ENCODE measurements at places on chromosomes 5 and 9. TPM values are rescaled to one million over a fixed set of nuclear protein-coding genes. Genes with fewer than 3 reads are reported as not detected.

GRCh38 chr5:62626534-62626933, 47.9 kb downstream of the LRRC70 start:
- no peak for DNase-seq
- H3K27me3 ChIP-seq, result no peaks in the 10 kb centered on the region
- H3K36me3 ChIP-seq, result peaks cover 13% of the 10 kb centered on the region
- H3K4me1 ChIP-seq, result no peaks in the 10 kb centered on the region

- H3K27me3 ChIP-seq, result no peaks in the 10 kb centered on the region
- H3K4me1 ChIP-seq, result no peaks in the 10 kb centered on the region
- no peaks in the 10 kb centered on the region for H3K36me3 ChIP-seq
- no peak for DNase-seq
- no peak overlapping the region for H3K27ac ChIP-seq
These were observed 30.9 kb upstream of the OLFM1 start for GRCh38 chr9:135056541-135056940.

DNA sequence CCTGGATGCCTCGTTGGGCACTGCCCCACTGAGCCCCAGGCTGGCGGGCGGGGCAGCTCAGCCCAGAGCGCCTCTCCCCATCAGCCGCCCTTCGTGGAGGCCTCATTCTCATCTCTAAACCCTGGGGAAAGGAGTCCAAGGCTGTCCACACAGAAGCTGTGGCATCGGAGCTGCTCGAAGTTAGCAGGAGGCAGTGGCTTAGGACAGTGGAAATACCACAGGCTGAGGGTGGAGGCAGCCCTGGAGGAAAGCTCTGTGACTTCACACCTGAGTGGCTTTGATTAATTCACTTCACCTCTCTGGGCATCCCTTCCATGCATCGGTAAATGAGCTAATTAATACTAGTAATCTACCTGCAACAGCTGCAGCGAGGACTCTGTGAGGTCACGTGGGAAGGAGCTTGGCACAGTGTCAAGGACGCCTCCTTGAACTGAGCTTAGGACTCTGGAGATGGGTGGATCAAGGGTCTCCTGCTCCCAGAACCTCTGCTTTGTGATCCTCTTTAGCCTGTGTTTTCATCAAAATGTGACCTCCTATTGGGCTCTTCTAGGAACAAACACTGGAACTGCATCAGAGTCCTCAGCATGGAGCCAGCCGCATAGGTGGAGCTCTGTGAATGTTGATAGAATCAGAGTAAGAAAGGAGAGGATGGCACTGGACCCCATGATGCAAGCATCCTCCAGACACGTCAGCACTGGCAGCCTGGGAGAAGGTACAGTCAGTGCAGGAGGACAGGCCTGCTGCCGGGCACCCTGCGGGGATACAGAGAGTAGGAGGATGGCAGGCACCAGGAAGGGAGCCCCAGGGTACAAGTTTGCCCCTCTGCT, 842 bp upstream of the ANGPTL2 start:
- H3K27me3 ChIP-seq, result no peaks in the 10 kb centered on the region
- H3K4me3 ChIP-seq, result peak overlapping the region; percentile 48
- peak overlapping the region; percentile 50 for H3K27ac ChIP-seq
- H3K4me1 ChIP-seq, result no peaks in the 10 kb centered on the region
- H3K36me3 ChIP-seq, result no peaks in the 10 kb centered on the region

- no peak overlapping the region for H3K4me3 ChIP-seq
- no peak for DNase-seq
- H3K4me1 ChIP-seq, result no peaks in the 10 kb centered on the region
- no peaks in the 10 kb centered on the region for H3K27me3 ChIP-seq
- H3K36me3 ChIP-seq, result no peaks in the 10 kb centered on the region
These were observed 671.1 kb downstream of the TAF11L14 start for GRCh38 chr5:18305288-18305924.

Gene CD72
- total RNA-seq, result 2.3 TPM

DNA sequence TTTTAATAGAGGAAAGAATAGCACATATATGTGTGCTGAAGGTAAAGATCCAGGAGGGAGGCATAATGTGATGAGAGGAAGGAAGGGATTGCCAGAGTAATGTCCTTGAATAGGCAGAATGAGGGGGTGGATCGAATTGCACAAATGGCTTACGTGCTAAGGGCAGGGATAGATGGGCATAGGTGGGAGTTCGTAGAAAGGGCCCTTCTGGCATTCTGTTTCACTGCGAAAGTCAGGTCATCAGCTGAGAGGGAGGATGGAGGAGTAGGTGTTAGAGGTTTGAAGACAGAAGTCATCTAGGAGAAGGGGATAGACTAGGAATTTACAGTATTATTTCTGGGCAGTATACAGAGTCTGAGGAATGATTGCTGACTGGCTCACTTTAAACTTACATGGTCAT, 32.1 kb downstream of the CNOT6 start:
- no peak overlapping the region for H3K4me3 ChIP-seq
- DNase-seq, result no peak
- no peaks in the 10 kb centered on the region for H3K27me3 ChIP-seq
- H3K27ac ChIP-seq, result no peak overlapping the region
- no peaks in the 10 kb centered on the region for H3K4me1 ChIP-seq

Gene PBX3
- 83.3 TPM for total RNA-seq

GRCh38 chr5:150636391-150637244, 3.8 kb upstream of the SYNPO start:
- no peaks in the 10 kb centered on the region for H3K27me3 ChIP-seq
- H3K36me3 ChIP-seq, result no peaks in the 10 kb centered on the region
- H3K27ac ChIP-seq, result no peak overlapping the region
- no peaks in the 10 kb centered on the region for H3K4me1 ChIP-seq

DNA sequence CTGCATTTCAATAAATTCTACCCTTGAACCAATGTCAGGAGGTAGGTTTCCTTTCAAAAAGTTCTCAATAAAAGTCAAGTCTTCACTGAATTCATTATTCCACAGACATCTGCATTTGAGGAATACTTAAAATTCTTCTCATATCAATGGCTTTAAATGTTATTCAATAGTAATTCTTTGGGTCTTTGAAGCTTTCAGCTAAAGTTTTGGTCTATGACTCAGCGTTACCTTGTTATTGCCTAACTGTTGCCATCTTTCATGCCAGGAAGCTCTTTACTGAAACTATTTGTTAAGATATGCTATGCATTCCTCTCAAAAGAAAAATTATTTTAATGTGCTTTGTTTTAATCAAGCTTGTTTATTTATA, 170.5 kb downstream of the NNT start:
- no peak overlapping the region for H3K27ac ChIP-seq
- DNase-seq, result no peak
- H3K27me3 ChIP-seq, result no peaks in the 10 kb centered on the region
- no peak overlapping the region for H3K4me3 ChIP-seq

Gene ORM2
- not detected for total RNA-seq

DNA sequence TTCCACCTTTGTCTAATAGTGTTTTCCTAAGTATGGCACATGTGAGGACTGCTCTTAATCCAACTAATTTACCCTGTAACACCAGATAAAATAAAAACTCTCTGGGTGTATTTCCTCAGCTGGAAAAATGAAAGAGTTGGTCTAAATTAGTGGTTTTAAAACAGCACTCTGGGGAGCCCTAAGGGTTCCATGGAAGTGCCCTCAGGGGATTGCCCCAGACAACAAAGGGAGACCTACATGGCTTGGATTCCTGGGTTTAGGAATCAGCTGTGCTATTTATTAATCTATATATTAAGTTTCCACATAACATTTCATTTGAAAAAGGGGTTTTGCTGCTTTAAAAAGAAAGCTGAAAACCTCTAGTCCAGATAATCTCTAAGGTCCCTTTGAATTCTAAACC, 20.2 kb downstream of the ADAMTS6 start:
- H3K4me3 ChIP-seq, result no peak overlapping the region
- H3K36me3 ChIP-seq, result no peaks in the 10 kb centered on the region
- no peaks in the 10 kb centered on the region for H3K27me3 ChIP-seq
- DNase-seq, result no peak
- no peak overlapping the region for H3K27ac ChIP-seq
- no peaks in the 10 kb centered on the region for H3K4me1 ChIP-seq

GRCh38 chr9:36123515-36123914, 13.0 kb upstream of the GLIPR2 start:
- H3K36me3 ChIP-seq, result no peaks in the 10 kb centered on the region
- H3K27ac ChIP-seq, result no peak overlapping the region
- H3K4me3 ChIP-seq, result no peak overlapping the region

DNA sequence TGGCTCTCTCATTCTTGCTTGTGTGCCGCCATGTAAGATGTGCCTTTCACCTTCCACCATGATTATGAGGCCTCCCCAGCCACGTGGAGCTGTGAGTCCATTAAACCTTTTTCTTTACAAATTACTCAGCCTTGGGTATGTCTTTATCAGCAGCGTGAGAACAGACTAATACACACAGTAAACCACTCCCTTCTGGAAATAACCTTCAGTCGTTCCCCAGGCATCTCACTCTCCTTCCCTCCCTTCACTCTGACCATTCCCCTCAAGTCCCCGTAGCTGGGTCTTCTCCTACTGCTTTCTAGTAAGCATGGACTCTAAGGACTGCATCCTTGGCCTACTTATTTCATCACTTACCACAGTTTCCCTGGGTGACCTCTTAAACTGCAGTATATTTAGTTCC, 493.9 kb downstream of the CCDC171 start:
- H3K36me3 ChIP-seq, result no peaks in the 10 kb centered on the region
- no peak overlapping the region for H3K27ac ChIP-seq
- no peaks in the 10 kb centered on the region for H3K4me1 ChIP-seq
- DNase-seq, result no peak

DNA sequence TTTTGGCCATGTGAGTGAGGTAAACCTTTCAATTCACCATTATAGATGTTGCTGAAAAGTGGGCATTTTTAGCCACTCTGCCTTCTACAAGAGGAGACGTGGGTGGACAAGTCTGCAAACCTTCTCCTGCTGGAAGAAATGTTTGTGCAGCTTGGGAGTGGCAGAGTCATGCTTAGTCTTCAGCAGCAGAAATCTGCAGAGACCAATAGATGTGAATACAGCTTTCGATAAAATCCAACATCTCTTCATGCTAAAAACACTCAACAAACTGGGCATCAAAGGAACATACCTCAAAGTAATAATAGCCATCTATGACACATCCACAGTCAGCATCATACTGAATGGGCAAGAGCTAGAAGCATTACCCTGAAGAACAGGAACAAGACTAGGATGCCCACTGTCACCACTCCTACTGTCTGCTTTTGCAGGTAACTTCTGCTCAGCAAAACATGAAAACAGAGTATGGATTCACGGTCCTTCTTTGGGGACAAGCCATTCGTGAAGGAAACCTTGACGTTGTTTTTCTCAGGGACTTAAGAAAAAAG, 91.3 kb downstream of the RALGPS1 start:
- DNase-seq, result no peak
- no peaks in the 10 kb centered on the region for H3K27me3 ChIP-seq
- no peaks in the 10 kb centered on the region for H3K4me1 ChIP-seq
- no peaks in the 10 kb centered on the region for H3K36me3 ChIP-seq
- H3K27ac ChIP-seq, result no peak overlapping the region

DNA sequence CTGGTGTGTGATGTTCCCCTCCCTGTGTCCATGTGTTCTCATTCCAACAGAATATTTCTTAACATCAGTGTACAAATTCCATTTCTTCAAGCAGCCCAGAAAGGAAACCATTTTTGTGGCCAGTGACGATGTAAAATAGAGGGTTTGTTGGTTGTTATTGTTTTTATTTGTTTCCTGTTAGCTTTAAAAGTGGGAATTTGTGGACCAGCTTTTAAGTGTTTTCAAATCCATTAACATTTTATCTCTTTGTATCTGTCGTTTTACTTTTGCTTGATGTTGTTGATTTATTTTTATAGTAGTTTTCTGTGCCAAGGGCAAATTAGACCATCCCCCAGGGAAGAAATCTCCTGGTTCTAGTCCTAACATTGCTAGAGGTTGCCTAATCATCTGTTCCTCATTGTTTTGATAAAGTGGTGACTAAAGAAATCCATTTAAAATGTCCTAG, 100.0 kb downstream of the GDNF start:
- H3K36me3 ChIP-seq, result no peaks in the 10 kb centered on the region
- no peaks in the 10 kb centered on the region for H3K27me3 ChIP-seq
- peaks cover 13% of the 10 kb centered on the region for H3K4me1 ChIP-seq
- H3K27ac ChIP-seq, result no peak overlapping the region
- H3K4me3 ChIP-seq, result no peak overlapping the region
- no peak for DNase-seq

Gene EIF4E1B
- total RNA-seq, result not detected

DNA sequence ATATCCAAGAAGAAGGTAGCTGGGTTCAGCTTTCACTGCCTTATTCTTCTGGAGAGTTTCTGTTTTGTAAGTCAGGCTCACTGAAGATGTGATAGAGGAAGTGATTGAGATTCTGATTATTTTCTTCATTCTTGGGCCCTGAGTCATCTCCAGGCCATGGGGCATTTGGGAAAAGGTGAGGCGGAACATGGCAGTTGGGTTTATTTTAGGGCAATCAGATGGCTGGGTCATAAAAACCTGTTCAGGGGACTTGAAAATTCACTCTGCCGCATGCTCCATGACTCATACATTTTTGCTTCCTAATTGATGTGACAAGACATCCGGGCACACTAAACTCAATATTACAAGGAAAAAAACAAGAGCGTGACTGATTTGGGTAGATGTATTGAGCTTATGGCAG, 265.7 kb upstream of the KLF4 start:
- H3K4me3 ChIP-seq, result no peak overlapping the region
- no peaks in the 10 kb centered on the region for H3K27me3 ChIP-seq

Gene N4BP3
- total RNA-seq, result 1.4 TPM

Gene HSD17B4
- 159 TPM for total RNA-seq

DNA sequence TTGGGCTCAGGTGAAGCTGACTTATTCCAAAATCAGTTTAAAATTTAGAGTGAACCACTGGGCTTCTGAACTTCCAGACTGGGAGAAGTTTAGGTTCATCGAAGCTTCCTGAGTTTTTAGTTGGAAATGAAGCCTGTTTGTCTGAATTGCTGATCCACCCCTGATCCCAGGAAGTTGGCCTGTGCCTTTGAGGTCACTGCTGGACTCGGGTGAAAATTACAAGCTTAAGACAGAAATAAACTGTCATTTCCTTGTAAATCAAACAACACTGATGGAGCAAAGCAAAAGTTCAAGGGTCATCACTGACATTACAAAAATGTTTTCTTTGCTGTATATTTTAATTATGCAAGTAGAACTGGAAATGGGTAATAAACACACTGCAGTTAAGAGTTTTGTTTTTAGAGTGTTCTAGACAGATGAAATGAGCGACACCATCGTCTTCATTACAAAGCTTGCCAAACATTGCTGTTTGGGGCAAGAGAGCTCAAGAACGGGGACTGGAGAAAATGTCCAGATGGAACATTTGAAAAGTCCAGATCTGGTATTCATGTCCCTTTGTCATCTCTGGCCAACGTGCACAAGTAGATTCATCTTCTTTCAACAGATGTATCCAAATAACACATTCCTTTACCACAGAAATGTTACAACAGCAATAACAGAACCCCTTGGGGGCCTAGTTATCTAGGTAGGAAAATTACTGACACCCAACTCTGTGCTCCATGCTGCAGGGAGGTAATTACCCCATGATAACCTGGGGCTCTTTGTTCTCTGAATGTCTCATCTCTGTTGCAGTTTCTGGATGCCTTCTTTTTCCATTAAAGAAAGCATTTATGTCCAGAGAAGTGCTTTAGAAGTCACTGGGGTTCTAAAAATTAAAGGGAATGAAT, 142.4 kb upstream of the ERCC6L2 start:
- H3K4me1 ChIP-seq, result no peaks in the 10 kb centered on the region
- peak overlapping the region; percentile 64 for H3K27ac ChIP-seq
- no peaks in the 10 kb centered on the region for H3K36me3 ChIP-seq
- H3K4me3 ChIP-seq, result no peak overlapping the region

- no peaks in the 10 kb centered on the region for H3K4me1 ChIP-seq
- no peaks in the 10 kb centered on the region for H3K27me3 ChIP-seq
- no peaks in the 10 kb centered on the region for H3K36me3 ChIP-seq
- H3K27ac ChIP-seq, result no peak overlapping the region
- DNase-seq, result peak; percentile 30
These were observed 29.5 kb downstream of the LAMC3 start for GRCh38 chr9:131038256-131039128.

GRCh38 chr9:117204971-117205370, 209.9 kb downstream of the ASTN2 start:
- no peaks in the 10 kb centered on the region for H3K36me3 ChIP-seq
- no peak overlapping the region for H3K4me3 ChIP-seq
- DNase-seq, result no peak
- H3K27ac ChIP-seq, result no peak overlapping the region

Gene PCDHGB4
- 1.1 TPM for total RNA-seq
